ENCODE measurements at places on chromosomes 3 and 15.

DNA sequence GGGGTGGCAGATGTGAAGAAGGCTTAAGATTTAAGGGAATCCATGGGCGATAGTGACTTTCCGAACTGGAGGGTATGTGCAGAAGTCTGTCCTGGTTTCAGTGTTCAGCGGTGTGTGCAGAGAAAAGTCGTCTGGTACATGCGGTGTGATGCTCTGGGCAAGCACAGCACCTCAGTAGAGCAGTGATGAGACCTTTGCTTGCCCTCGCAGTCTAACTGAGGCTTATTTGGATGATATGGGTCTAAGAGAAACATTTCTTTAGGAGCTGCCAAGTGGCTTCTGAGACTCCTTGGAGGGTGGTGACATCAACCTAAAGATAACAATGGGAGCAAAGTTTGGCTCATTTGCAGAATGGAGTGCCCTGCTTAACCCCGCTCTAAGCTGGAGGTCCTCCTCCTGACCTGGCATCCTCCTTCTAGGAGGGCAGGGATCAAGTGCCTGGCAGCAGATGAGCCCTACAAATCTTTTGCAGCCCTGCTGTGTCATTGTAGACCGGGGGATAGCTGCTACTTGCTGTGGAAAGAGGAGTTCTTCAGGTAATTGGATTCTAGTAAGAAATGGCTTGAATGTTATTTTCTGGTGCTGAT lies 228.1 kb upstream of the AZI2 start:
- peaks cover 50% of the 10 kb centered on the region for H3K27me3 ChIP-seq
- no peak for DNase-seq
- H3K36me3 ChIP-seq, result no peaks in the 10 kb centered on the region
- no peak overlapping the region for H3K4me3 ChIP-seq
- no peak overlapping the region for H3K27ac ChIP-seq

GRCh38 chr3:106399761-106400160 lies 530.9 kb upstream of the CBLB start:
- no peak for DNase-seq
- no peak overlapping the region for H3K4me3 ChIP-seq
- no peak overlapping the region for H3K27ac ChIP-seq
- no peaks in the 10 kb centered on the region for H3K36me3 ChIP-seq
- H3K27me3 ChIP-seq, result no peaks in the 10 kb centered on the region

DNA sequence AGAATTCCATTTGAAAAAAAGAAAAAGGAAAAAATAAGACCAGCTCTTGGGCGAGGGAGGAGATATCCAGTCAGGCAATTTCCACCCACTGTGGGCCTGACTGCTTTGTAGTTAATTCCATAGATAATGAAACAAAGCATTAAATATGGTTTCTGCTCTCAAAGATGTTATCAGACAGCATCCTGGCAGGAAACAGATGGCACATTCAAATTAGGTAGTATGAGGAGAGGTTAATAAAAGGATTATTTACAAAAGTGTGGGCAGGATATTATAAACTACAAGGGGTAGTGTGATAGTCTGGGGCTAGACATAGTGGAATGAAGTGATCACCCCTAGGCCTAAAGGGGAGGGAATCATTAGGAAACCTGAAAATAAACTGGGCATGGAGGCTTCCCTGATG lies 193.2 kb downstream of the CLSTN2 start:
- no peak overlapping the region for H3K27ac ChIP-seq
- H3K4me1 ChIP-seq, result no peaks in the 10 kb centered on the region
- DNase-seq, result no peak
- no peaks in the 10 kb centered on the region for H3K36me3 ChIP-seq
- H3K27me3 ChIP-seq, result no peaks in the 10 kb centered on the region

DNA sequence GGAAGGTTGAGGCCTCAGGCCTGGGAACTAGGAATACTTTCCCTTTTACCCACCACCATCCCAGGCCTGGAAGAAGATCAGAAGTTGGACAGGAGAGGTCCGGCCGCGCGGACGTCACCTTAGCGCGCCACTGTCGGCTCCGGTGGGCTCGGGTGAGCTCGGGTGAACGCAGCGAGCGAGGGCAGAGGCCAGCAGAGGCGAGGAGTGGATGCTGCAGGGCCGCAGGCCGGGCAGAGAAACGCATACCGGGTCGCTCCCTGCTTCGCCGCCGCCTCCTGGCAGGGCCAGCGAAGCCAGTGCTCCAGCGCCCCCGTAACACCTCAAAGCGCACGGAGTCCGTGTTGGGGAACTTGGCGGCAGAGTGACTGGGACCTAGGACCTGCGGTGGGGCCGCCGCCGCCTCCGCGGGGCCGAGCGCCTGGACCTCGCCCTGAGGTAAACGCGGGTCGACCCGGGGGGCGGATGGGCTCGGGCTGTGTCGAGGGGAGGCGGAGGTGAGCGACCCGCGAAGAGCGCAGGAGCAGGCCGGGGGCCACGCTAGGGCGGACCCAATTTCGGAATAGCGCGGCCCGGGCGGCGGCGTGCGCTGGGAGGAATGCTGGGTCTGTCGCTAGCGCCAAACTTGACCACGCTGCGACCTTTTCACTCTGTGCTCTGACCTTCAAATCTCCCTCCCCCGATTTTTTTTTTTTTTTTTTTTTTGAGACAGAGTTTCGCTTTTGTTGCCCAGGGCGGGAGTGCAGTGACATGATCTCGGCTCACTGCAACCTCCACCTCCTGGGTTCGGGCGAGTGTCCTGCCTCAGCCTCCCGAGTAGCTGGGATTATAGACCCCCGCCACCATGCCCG lies 1.6 kb downstream of the CYP11A1 start:
- H3K27ac ChIP-seq, result no peak overlapping the region
- H3K4me1 ChIP-seq, result peaks cover 3% of the 10 kb centered on the region
- H3K27me3 ChIP-seq, result peaks cover 35% of the 10 kb centered on the region
- no peaks in the 10 kb centered on the region for H3K36me3 ChIP-seq
- DNase-seq, result no peak

- DNase-seq, result no peak
- H3K4me1 ChIP-seq, result no peaks in the 10 kb centered on the region
- H3K27me3 ChIP-seq, result peaks cover 17% of the 10 kb centered on the region
- H3K36me3 ChIP-seq, result no peaks in the 10 kb centered on the region
Observed at GRCh38 chr3:127467391-127467790, 123.1 kb downstream of the TPRA1 start.

GRCh38 chr15:99538261-99538660 lies 27.5 kb upstream of the MEF2A start:
- H3K4me1 ChIP-seq, result no peaks in the 10 kb centered on the region
- no peak for DNase-seq
- no peaks in the 10 kb centered on the region for H3K36me3 ChIP-seq
- H3K27ac ChIP-seq, result no peak overlapping the region

DNA sequence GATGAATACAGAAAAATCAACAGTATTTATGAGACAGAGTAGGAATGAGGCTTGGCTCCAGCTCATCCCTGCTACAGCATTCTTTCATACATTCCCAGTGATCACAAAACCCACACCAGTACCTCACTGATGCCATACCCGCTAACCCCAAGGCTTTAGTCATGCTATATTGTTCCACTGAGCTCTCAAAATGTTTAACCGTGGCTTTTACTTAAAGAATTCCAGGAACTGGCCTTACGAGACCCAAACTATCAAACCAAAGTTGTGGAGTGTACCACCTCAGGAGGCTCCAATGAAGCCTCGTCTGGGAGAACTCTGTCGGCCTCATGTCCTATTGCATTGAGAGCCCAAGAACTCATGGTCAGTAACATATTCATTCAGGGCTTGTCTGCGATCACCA lies 278.9 kb downstream of the ULK4 start:
- DNase-seq, result no peak
- H3K27me3 ChIP-seq, result no peaks in the 10 kb centered on the region
- no peak overlapping the region for H3K4me3 ChIP-seq
- H3K36me3 ChIP-seq, result peaks cover 19% of the 10 kb centered on the region
- H3K27ac ChIP-seq, result no peak overlapping the region
- H3K4me1 ChIP-seq, result no peaks in the 10 kb centered on the region

DNA sequence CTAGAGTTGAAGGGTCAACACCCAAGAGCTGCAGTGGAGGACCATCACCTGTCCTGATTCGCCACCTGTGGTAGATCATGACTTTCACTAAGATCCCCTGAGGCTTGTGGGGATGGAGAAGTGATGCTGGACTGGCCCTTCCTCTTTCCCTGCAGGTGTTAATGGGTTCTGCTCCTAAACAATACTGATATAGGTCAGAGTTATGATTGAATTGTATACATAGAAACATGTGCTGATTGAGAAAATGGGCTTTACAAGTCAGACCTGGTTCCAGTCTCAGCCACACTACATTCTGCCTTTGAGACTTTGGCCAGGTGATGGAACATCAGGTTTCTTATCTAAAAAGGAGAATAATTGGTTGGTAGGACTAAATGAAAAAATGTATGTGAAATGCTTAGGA lies 418.9 kb upstream of the TPRG1 start:
- H3K27ac ChIP-seq, result no peak overlapping the region
- no peaks in the 10 kb centered on the region for H3K27me3 ChIP-seq
- no peaks in the 10 kb centered on the region for H3K36me3 ChIP-seq
- peak; percentile 16 for DNase-seq
- H3K4me1 ChIP-seq, result peaks cover 29% of the 10 kb centered on the region
- no peak overlapping the region for H3K4me3 ChIP-seq

DNA sequence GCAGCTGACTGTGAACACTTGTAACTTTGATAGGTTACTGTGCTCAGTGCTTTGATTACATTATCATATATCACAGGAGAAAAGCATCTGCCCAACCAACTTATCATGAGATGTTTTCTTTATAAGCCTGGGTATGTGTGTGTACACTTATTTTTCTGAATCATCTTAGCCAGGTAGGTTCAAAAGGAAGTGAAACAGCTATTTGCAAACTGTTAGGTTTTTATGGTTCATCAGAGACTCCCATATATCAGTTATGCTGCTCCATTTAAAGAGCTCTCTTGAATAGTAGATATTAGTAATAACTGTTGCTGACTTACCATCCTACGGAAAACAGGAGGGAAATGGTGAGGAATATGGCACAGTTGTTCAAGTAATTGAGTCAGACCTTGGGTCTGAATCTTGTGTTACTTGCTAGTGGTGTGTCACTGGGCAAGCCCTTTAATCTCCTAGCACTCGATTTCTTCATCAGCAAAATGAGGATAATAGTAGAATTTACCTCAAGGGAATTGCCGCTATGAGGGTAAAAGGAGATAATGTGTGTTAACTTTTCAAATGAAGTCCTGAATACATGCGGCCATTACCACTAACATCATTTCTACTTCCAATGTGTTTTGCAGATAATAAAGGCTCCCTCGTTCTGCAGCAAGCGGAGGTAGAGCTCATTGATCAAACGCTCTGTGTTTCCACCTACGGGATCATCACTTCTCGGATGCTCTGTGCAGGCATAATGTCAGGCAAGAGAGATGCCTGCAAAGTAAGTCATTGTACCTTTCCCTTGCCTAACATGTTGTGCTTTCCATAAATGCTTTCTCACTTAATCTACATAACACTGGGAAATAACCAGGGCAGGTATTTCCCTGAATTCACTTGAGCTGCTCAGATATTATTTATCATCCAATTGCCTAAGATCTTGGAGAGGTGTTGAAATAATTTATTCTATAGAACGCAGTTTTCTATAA lies 7.8 kb upstream of the C3orf52 start:
- DNase-seq, result no peak
- peaks cover 20% of the 10 kb centered on the region for H3K4me1 ChIP-seq
- H3K4me3 ChIP-seq, result no peak overlapping the region
- H3K27me3 ChIP-seq, result no peaks in the 10 kb centered on the region
